ENCODE measurements at places on chromosomes 13 and 19.

- no peak for DNase-seq
Measured at GRCh38 chr13:21616880-21617279, 12.9 kb upstream of the MICU2 start.

- DNase-seq, result peak; percentile 84
Measured at GRCh38 chr19:15318241-15318691, 14.1 kb downstream of the BRD4 start.

DNA sequence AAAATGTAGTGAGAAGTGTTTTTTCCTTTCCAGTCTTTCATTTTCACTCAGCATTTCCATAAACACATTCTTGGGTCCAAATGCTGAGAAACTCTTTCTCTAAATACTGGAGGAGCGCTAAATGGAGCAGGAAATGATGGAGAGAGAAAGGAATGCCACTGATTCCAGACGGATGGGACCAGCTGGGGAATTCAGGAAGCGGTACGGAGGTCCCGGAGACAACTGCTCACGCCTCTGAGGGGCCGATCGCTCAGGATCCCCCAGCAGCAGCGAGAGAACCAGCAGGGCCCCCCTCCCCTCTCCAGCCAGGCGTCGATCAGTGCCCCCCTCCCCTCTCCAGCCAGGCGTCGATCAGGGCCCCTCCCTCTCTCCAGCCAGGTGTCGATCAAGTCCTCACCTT, 13.2 kb downstream of the RASA3 start:
- DNase-seq, result no peak

DNA sequence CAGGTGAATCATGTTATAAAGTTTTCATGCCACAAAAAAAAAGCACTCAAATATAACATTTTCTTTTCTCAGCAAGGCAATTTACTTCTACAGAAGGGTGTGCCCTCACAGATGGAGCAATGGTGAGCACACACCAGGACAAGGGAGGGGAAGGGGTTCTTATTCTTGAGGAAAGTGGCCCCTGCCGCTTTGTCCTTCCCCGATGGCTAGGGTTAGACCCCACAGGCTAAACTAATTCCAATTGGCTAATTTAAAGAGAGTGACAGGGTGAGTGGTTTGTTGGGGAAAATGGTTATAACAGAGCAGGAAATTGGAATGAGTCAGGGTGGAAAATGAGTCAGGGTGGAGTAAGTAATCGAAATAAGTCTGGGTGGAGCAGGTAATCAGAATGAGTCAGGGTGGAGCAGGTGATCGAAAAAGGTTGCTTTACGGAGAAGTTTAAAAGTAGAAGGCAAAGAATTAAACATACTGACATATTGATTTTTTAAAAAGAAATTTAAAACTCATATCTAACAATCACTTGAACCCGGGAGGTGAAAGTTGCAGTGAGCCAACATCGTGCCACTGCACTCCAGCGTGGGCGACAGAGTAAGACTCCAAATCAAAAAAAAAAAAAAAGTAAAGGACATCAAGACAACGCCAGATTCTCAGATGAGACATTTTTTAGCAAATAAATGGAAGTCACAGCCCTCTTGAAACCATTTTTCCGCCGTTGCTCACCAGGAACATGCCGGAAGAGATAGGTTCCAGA, 813 bp downstream of the ZNF562 start:
- peak; percentile 6 for DNase-seq

GRCh38 chr19:39557811-39558623, 18.1 kb upstream of the EID2 start:
- DNase-seq, result peak; percentile 16

DNA sequence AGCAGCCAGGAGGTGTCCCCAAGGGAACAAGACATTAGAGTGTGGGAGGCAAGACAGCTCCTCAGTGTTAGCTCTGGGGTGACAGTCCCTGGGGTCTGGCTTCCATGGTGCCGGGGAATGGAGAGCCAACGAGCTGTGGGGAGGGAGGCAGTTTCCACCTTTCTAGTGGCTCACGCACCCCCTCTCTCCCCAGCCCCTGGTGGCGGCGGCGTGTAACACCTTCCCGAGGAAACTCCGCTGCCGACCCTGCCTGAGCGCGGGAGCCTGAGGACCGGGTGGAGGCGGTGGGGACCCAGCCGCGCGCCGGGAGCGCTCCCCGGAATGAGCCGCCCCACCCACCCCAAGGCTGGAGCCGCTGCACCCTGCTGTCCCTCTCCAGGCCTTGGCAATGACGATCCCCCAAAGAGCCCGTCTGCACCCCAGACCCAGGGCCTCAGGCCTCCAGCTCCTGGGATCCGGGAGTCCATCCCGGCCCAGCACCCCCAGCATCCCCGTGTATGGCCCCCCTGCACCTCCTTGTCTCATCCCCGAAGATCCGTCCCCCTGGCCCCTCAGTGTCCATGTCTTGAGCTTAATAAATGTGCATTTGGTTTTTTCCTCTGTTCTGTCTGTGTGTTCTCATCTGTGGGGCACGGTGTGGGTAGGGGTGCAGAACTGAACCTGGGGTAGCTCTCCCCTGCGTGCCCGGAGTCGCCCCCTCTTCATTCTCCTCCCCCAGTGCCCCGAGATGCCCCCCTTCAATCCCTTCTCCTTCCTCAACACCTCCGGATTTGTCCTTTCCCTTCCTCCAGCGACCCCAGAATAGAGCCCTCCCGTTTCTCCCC, 622 bp upstream of the FXYD5 start:
- peak; percentile 63 for DNase-seq

- no peak for DNase-seq
Measured at GRCh38 chr19:45215391-45216191, 29.6 kb downstream of the EXOC3L2 start.

Data from suppressor macrophage (primary cell).